HepG2 (cell line): ENCODE measurements at places on chromosomes 2 and 18.

GRCh38 chr18:58169472-58169871, 125.4 kb downstream of the NEDD4L start:
- DNase-seq: no peak

GRCh38 chr2:50143822-50144575, 887.9 kb downstream of the NRXN1 start:
- peak; percentile 68 for DNase-seq

- peak; percentile 89 for DNase-seq
These were observed 93.4 kb upstream of the FN1 start for GRCh38 chr2:215529271-215529670.

DNA sequence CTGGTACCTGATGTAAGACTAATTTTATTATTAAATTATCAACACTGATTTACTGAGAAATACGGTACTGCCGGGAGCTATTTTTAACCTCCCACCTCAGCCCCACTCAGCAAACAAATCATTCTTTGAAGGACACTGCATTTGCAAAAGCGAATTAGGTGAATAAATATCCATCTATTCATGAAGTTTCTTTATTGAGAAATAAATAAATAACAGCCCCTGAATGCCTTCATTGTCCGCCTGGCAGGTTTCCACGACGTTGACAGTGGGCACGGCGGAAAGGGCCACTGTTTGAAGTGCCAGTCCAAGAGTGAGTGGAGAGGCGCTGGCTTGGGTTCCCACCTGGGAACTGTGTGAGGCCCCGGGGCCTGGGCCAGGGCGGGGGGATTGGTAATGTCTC, 15.7 kb downstream of the C1QL2 start:
- DNase-seq: peak; percentile 24

DNA sequence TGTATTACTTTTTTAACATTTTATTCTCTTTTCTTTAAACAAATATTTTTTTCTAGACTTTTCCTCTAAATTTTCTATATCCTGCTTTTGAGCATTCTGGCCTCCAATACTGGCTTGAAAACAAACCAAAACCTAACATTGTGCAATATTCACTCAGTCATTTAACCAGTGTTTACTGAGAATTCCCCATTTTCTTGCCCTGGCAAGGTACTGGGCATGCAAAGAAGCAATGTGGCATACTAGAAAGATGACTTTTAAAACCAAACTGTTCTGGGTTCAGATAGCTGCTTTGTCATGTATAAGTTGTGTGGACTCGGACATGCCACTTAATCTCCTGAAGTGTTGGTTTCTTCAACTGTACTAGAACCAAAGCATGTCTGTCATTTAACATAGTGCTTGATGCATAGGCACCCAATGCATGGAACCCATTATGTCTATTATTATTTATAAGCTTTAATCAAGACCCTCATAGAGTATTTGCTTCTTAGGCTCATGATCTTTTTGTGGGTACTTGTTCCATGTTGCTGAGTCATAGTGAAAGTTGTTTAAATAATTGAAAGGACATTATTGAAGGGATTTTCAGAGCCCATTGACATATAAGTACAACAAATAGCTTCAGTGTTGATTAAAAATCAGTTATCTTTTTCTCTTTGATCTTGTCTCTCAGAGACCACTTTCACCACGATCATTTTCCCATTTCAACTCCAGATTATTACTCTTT, 185.4 kb upstream of the OSR1 start:
- no peak for DNase-seq

DNA sequence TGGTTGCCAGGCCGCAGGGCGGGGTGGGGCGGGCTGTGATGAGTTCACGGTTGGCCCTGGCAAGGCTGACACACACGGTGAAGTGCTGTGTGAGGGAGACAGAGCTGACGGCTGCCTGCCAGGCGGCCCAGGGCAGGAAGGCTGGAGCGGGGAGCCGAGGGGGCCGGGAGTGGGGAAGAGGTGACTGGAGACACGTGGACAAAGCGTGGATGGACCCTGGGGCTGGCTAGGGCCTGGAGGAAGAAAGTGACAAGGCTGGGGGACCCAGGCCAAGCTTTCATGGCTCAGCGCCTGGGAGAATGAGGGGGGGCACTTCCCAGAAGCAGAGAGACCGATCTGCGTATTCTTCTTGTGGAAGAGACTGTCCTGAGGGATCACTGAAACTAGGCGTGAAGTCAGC, 123.2 kb downstream of the DYSF start:
- DNase-seq: no peak

DNA sequence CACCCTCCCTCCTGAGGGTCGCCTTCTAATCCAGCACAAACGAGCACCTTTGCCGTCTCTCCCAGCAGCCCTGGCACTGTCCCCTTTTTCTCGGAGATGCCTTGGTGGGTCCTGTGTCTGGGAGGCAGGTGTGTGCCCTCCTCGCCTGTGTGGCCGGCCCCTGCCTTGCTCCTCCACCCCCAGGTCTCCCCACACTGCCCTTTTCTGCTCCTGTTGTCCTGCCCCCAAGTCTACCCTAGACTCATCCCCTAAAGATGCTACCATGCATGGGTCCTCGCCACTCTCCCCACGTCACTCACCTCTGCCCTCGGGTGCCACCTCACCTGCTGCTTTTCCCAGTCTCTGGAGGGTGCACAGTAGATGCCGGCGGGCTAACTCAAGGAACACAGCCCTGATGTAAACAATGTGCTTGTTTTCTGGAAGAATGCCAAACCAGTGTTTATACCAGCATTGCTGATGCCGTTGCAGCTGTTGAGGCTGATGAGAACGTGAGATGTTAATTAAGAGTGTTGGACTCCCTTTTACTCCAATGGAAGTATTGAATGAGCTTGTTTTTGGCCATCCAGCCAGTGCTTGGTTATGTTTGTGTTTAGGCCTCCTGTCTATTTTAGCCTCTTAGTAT, 223.1 kb downstream of the AGAP1 start:
- no peak for DNase-seq

DNA sequence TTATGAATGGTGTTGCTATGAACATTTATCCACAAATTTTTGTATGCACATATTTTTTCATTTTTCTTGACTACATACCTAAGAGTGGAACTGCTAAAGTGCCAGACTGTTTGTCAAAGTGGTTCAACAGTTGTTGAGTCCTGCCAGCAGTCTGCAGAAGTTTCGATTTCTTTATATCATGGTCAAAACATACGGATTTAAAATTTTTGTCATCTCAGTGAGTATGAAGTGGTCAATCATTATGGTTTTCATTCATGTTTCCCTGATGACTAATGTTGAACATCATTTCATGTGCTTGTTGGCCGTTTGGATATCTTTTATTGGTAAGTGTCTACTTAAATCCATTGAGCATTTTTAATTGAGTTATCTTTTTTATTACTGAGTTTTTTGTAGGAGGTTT, 39.2 kb downstream of the CCDC138 start:
- no peak for DNase-seq

- no peak for DNase-seq
These were observed 76.2 kb downstream of the NEB start for GRCh38 chr2:151658081-151658480.

GRCh38 chr2:223076573-223076972, 24.6 kb downstream of the KCNE4 start:
- no peak for DNase-seq
